ENCODE measurements at places on chromosomes 5 and 9.

DNA sequence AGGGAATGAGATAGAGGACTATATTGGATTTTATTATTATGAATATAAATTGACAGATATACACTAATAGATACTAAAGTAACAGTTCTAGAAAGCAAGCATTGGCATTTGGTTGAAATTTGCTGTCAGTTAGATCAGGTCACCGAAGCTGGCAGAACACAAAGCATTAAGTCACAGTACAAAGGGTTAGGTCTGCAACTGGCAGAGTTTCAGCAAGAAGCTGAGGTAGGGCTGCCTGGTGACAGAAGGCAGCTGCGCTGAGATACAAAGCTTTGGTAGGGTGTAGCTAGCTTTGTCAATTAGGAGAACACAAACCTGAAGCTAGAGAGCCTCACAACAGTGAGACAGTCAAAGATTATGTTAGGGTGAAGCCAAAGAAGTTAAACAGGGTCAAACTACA is 6.3 kb upstream of the CSNK1G3 start:
- DNase-seq: no peak

- DNase-seq: no peak
These were observed 130.1 kb upstream of the TLR4 start for GRCh38 chr9:117574099-117574498.

GRCh38 chr5:170471551-170472178 is 32.2 kb upstream of the KCNIP1 start:
- DNase-seq: no peak

DNA sequence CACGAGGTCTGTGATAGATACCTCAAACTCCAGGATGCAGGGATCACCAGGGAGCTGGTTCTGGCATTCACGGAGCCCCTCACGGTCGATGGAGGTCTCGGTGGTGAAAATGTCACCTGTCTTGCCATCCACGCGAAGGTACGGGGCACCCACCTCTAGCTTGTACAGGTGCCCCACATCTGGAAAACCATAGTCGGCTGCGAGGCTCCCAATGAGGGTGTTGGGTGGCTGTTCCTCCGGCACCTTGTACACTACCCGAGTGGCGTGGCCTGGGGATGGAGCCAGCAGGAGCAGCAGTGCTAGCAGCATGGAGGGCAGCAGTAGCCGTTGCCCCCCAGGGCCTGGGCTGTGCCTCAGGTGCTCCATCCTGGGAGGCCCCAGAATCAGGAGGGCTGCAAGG is 9.2 kb downstream of the PCDH1 start:
- DNase-seq: no peak

GRCh38 chr9:37995961-37996818 is 72.8 kb downstream of the SHB start:
- DNase-seq: no peak

- no peak for DNase-seq
These were observed 5.9 kb upstream of the FAM13B start for GRCh38 chr5:138038826-138039225.

GRCh38 chr5:78647351-78647818 is 1.2 kb downstream of the LHFPL2 start:
- DNase-seq: no peak

GRCh38 chr9:129604056-129604765 is 16.7 kb downstream of the C9orf50 start:
- DNase-seq: no peak

DNA sequence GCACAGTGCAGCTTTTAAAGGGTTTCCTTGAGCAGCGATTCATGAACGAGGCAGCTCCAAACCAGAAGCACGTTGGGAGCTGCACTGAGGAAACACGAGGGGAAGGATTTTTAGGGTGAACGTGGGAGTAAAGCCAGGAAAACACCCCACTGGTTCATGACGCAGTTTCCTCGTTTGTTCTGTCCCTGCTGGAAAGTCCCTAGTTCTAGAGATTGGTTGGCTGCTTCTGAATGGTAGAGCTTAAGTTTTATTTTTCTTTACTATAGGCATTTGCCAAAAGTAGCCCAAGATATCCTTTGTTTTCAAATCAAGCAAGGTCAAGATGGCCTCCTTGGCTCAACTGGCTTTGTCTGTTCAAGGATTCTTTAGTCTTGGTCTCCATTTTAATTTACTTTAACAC is 116.5 kb upstream of the CACNA1B start:
- DNase-seq: no peak

- no peak for DNase-seq
These were observed 174.5 kb upstream of the MAP1B start for GRCh38 chr5:71932655-71933338.

DNA sequence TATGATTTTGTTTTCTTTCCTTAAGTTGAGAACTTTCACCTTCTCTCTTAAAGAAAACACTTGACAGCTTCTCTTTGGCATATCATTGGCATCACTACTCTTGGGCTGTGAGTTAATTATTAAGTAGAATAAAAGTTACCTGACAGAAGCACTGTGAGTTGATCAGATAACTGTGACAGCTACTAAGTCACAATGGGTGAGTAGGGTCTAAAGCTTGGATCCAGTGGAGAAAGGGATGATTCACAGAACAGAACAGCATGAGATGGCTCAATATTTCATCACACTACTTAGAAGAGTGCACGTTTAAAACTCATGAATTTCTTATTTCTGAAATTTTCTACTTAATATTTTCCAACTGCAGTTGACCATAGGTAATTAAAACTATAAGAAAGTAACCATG is 268.5 kb upstream of the NMUR2 start:
- no peak for DNase-seq

GRCh38 chr5:61327760-61328753 is 4.0 kb upstream of the ZSWIM6 start:
- peak; percentile 55 for DNase-seq

- no peak for DNase-seq
These were observed 37.9 kb downstream of the TLR4 start for GRCh38 chr9:117742131-117742530.

DNA sequence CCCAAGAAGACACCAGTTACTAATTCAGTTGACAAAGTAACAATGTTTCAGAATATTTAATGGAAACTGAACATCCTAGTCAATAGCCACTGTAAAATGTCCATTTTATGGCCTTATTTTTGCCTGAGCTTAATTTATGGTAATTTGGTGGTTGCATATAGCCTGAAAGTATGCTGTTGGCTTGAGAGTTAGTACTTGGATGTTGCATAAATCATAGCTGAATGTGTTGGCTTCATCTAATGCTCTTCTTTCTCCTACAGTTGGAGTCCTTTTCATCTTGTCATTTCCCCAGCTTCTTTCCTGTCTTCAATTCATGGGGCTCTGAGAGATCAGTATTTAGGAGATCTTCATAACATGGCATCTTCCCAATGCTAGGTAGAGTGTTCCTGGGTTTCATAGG is 164.6 kb downstream of the MAT2B start:
- DNase-seq: no peak

DNA sequence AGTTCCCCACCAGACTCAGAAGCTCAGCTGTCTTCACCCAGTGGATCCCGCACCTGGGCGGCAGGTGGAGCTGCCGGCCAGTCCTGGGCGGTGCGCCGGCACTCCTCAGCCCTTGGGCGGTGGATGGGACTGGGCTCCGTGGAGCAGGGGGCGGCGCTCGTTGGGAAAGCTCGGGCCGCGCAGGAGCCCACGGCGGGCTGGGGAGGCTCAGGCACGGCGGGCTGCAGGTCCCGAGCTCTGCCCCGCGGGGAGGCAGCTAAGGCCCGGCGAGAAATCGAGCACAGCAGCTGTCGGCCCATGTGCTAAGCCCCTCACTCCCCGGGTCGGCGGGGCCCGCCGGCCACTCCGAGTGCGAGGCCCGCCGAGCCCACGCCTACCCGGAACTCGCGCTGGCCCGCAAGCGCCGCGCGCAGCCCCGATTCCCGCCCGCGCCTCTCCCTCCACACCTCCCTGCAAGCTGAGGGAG is 560.0 kb downstream of the BRINP1 start:
- DNase-seq: no peak

- DNase-seq: no peak
These were observed 72.3 kb downstream of the DAP start for GRCh38 chr5:10688651-10689171.
